ENCODE measurements at places on chromosomes 3 and 15.

DNA sequence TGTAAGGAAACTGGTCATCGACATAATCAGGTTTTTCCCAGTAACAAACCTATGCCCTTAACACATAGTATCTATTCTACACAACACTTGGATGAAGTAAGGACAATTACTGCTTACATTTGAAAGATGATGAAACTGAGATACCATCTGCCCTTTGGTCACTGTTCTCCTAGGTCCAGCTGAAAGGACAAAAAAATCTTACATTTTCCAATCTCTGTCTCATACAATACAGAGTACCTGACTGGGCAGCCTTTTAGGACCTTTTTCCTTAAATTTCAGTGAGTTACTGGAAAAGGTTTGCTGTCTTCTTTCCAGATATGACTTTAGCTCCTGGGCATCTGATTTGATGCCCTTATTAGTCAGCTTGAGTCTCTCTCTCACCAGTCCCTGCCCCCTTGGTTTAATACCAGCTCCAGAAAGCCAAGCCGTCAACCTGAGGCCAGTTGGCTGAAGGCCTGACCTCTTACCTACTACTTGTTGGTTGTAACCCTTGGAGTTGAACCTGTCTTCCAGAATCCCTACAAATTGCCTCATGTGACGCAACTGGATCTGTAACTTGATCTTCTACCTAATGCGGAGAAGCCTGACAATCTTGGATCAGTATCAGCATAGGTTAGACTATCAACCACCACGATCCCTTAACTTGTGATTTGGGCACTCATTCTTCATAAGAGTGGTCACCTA is 355.3 kb upstream of the ZNF385D start:
- DNase-seq = no peak

DNA sequence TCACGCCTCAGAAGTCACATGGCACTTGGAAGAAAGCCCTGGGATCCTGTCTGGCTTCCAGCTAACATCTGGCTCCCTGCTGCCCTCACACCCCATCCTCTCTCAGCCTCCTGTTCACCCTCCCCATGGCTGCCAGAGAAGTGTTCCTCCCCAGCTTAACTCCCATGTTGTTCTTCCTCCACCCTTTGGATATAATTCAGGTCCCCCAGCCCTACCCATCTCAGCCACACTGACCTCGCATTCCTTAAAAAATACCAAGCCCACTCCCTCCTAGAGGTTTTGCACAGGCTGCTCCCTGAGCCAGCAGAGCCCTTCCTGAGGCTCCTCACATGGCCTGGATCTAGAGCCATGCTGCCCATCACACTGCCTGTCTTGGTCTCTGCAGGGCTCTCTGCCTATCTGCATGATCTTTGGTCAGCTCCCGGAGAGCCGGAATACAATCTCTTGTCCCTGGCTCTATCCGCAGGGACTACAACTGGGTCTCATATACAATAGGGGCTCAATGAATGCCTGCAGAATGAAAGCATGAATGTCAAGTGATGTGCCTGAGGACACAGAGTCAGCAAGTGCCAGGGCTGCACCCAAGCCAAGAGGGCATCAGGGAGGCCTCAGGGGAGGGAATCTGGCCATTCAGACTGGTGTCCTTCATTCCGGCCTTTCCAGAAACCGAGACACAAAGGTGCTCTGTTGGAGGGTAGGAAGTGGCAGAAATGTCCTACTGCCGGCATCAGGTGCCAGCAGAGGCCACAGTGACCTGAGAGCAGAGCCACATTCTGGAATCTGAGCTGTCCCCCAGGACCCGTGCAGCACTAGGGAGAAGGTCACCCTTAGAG is 3.8 kb upstream of the TKT start:
- DNase-seq = no peak

DNA sequence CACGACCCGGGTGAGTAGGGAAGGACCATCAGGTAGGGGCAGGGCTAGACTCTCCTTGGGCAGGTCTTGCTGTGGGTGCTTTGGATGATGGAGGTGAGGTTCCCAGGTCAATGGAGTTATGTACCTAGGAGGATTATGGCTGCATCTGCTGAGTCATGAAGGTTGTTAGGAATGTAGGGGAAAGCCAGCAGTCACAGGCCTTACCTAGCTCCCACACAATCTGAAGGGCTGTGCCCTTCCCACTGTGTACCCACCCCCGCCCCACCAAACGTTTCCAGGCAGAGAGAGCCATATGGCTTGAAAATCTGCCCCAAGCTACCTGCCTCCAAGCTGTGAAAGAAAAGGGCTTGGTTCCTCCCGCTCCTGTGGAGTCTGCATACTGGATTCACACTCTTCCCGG is 573.4 kb upstream of the DPPA4 start:
- DNase-seq = no peak

- peak; percentile 21 for DNase-seq
Measured at GRCh38 chr3:187705164-187705563, 2.8 kb upstream of the RTP2 start.

DNA sequence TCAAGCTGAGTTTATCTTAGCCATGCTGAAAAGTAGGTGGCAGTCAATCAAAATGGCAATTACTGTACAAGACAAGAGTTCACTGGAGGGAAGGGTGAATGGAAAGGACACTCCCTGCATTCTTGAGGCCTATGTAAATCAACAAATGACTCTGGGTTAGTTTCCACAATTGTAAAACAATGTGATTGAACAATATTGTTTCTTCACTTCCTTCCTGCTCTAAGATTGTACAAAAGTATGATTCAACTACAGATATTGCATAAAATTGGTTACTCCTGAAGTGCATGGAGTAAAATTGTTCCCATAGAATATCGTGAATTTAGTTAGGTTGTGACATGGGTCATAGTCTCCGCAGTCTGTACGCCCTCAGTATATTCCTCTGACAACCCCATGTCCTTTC is 277.6 kb downstream of the LPP start:
- peak; percentile 51 for DNase-seq

GRCh38 chr3:157921811-157922210 is 184.4 kb downstream of the SHOX2 start:
- no peak for DNase-seq

GRCh38 chr15:89293012-89293411 is 41.6 kb downstream of the POLG start:
- DNase-seq = peak; percentile 5

DNA sequence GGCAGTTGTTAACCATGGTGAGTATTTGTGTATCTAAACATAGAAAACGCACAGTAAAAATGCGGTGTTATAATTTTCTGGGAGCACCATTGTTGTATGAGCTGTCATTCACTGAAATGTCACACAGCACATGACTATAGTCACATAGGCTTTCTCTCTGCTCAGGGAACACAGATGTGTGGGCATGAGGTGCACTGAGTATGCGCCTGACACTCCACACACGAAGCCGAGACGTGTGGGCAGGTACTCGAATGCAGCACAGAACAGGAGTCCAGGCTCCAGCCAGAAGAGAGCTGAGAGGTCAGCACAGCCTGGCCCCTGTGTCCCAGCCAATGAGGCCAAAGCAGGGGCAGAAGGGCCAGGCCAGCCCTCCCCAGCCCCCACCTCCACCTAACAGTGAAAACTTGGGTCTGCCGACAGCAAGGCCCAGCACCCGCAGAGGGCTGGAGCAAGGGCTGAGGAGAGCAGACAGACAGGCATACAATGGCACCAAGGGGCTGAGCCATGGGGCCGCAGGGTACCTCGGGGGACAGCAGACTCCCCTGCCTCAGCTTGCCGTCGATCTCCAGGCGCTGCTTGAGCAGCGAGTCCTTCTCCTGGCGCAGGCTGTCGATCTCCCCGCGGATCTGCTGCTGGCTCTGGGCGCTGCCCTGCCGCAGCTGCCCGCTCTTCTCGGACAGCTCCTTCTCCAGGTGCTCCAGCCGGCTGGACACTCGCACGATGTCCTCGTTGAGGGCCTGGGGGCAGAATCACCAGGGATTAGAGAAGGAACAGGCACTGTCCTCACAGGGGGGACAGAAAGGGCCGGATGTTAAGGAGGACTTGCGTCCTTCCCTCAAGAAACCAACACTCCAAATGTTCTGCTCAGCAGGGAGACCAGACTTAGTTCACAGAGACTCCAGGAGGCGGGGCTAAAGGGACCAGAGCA is 24.0 kb downstream of the KIF7 start:
- DNase-seq = no peak

GRCh38 chr3:114144909-114145688 is 33.8 kb downstream of the DRD3 start:
- DNase-seq = peak; percentile 94
